ENCODE measurements at places on chromosomes 13 and 19. TPM values are rescaled to one million over a fixed set of nuclear protein-coding genes. Genes with fewer than 3 reads are reported as not detected.

Gene PRKCSH
- 242 TPM for total RNA-seq

Gene NMRK2
- total RNA-seq, result not detected

Gene KIRREL2
- not detected for total RNA-seq

Gene WDR88
- total RNA-seq, result not detected

GRCh38 chr19:4102339-4103079 is 21.4 kb downstream of the MAP2K2 start:
- no peak for DNase-seq

GRCh38 chr13:87953381-87953780 is 282.2 kb downstream of the SLITRK5 start:
- DNase-seq, result no peak

Measured in spleen (tissue), 13 donors.